Left forelimb (tissue), 1 donor: ENCODE measurements at places on chromosomes 5 and 9.

- DNase-seq, result no peak
Observed at GRCh38 chr5:150765011-150765798, 6.4 kb upstream of the DCTN4 start.

DNA sequence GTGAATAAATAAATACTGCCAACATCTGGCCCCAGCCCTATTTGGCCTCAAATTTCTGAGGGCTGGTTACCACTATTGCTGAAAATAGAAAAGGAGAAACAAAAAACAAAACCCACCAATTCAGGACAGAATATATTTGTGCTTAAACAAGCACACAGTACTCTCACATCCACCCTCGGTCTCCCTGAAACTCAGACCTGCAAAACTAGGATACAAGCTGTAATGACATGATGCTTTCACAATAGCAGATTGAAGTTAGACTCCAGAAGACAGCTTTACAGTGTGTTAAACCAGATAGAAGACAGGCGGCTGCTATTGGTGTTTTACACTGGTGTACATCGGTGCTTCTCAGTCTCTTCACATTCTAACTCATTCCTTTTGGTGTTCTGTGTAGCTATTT is 214.9 kb upstream of the DMRT1 start:
- no peak for DNase-seq

DNA sequence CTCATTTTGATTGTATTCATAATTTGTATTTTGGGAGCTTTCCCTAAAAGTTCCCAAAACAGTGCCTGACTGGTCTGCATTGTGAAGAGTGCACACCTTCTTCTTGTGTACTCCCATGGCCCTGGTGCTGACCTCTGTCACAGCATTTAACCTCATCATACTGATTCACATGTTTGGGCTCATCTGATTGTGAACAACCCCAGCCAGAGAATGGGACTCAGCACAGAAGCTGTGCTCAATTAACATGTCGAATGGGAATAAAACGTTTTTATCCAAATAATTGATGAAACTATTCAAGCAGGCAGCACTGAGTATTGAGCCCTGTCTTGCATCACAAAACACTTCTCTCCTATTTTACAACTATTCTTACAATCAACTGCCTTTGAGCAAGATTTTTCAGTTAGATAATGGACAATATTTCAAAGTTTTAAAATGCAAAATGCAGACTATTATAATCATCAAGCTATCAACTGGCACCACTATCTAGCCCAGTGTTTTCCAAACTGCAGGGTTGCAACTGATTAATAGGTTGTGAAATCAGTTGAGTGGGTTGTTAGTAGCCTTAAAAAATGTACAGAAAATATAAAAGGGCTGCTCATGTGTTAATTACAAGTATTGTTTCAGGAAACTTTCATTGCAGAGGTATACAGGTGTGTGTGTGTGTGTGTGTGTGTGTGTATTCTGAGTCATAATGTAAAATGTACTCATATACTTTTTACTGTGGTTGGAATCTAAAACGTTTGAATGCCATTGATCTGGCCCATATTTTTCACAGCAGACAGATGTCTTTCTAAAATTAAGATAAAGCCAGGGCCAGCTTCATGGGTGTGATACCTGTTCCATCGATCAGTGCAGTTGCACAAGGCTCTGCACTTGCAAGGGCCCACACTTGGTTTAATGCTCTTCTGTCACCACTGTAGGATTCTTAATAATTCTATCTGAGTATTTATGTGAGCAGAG is 190.5 kb downstream of the PIK3R1 start:
- no peak for DNase-seq

- no peak for DNase-seq
Observed at GRCh38 chr5:160011471-160011870, 2.5 kb downstream of the TTC1 start.

DNA sequence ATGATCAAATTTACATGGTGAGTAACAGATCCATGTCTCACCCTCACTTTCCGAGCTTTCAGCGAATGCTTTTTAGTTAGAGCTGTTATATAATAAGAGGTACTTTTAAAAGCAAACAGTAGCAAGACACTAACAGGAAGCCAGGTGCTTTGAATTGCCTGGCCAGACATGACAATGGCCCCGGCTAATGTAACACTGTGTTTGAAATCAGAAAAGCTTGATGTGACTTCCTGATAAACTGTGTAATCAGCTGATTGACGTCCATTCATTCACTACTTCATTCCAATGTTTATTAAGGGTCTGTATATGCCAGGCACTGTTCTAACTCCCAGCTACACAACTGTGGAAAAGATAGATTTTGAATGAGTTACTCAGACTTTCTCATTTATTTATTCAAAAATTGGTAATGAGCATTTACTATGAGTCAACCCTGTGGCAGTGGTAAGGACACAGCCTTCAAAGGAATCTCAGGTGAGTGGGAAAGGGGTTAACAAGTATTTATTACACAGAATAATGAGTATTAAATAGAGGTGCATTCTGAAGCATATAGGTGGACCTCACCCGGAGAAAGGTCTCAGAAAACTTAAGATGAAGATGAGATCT is 26.6 kb downstream of the DPYSL3 start:
- DNase-seq, result no peak

DNA sequence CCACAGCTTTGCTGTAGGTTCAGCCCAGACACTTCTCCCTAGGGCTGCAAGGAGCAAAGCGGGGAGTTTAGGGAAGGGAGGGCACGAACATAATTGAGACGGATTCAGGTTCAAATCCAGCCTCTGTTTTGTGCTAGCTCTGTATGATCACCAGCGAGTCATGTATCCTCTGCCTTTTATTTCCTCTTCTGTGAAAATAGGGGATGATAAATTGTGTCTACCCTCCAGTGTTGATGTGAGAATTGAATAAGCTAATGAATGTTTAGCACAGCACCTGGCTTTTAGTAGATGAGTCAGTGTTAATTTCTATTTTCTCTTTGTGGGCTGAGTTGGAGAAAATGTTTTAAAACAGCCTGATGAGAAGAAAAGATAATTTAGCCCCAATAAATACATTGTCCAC is 6.2 kb downstream of the MLANA start:
- no peak for DNase-seq

DNA sequence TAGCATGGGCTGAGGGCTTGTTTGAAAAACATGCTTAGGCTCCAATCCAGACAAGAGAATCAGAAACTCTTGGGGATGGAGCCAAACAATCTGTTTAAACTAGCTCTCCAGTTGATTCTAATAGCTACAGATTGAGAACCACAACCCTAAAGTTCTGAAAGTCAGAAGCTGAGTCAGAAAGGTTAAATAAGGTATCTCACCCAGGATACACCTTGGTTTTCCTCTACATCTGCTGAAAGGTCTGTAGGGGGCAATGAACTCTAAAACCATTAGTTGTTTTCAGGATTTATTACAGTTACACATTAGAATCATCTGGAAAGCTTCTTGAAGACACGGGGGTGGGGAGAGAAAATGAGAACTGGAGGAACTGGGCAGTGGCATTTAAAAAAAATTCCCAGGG is 5.7 kb downstream of the GFM2 start:
- DNase-seq, result no peak

- DNase-seq, result peak; percentile 69
Observed at GRCh38 chr9:4297786-4298254, 2.0 kb downstream of the GLIS3 start.

DNA sequence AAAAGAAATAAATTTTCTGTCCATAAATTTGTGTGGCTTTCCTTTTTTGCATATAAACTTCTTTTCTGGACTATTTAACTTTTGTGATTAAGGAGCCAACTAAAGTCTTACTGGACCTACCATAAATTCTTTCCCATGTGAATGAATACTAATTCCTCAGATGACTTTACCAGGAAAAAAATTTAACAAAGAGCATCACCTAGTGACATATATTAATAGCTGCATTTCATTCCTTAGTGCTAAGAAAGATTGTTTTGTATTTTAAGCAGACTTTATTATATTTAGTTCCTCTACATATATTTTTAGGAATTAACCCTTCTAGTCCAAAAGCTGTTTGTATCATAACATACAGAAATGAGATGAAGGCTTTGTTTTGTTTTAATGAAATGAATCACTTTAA is 64.4 kb downstream of the C9orf85 start:
- no peak for DNase-seq

DNA sequence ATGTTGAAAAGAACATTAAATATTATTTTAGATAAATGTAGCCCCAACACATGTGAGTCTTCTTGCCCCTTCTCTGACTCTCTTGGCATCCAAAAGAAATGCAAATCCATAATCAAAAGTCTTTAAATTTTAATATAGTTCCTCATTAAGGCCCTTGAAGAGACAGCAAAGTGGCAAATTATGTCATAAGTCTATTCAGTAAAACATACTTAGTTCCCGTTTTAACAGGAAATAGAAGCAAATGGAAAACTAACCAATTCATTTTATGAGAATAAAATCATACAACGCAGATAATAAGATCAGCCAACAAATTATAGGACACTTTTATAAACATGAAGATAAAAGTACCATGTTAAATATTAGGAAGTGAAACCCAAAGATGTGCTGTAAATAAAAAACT is 20.1 kb upstream of the IFNB1 start:
- no peak for DNase-seq

DNA sequence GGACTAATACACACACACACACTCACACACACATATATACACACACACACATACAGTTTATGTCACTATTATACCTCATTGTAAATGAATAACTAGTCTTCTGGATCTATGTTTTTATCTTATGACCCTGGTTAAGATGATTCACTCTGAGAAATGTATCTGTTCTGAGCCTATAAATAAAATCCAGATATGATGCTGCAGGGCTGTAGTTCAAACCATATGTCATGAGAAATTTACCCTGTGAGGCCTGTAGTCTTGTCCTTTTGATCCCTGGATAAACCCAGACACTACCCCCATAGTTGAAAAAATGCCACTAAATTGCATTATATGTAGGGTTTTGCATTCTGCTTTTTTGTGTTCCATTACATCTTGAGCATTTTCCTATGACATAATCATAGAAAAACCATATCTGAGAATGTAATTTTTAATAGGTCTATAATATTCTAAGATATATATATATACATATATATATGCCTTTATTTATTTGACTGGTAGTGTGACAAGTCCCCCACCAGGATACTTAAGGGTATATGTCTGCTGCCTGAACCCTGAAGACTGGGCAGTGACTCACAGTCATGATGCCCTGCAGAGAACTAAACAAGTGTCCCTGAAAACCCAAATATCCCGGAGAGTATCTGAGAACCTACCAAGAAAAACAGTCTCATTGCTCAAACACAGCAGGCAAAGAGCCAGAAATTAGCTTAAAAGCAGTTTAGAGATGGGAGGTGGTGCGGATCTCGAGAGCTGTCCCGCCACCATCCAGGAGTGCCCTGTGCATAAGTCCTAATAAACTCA is 18.4 kb upstream of the ALDOB start:
- no peak for DNase-seq

DNA sequence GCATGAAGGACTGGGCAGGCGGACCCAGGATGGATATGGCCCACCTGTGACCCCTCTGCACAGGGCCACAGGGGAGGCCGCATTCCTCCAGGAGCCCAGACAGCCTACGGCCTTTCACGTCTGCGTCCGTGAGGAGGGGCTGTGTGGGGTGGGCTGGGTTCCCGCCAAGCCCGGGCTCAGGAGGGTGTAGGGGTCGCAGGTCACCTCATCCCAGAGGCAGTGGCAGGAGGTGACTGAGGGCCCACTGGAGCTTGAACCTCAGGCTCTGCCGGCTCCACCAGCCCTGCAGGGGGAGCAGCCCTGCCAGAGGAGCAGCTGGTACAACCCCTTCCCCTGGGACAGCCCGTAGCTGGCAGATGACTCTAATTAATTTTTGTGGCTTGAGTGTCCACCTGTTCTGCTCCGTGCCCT is 40.7 kb upstream of the CACNA1B start:
- no peak for DNase-seq

DNA sequence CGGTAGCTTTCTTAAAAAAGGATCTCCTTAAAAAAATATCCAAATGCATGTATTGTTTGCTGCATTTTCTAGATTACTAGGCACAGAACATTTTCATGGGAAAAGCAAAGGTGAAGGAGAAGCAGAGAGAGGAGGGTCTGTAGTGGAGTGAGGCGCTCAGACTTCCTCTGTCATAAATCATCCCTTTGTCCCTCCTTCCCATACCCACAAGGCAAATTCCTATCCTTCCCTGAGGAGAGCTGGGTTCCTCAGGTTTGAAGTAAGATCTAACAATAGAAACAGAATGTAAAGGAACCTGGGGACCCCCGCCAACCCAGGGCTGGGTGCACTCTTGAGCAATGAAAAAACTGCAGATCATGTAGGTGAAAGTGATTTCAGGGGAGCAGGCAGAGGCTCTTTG is 149.2 kb upstream of the ANKH start:
- no peak for DNase-seq

- no peak for DNase-seq
Observed at GRCh38 chr5:159780246-159780645, 136.0 kb upstream of the ADRA1B start.

- no peak for DNase-seq
Observed at GRCh38 chr5:65100911-65101631, 332.3 kb downstream of the CWC27 start.

GRCh38 chr9:99778308-99778707 is 43.4 kb upstream of the NR4A3 start:
- DNase-seq, result no peak

DNA sequence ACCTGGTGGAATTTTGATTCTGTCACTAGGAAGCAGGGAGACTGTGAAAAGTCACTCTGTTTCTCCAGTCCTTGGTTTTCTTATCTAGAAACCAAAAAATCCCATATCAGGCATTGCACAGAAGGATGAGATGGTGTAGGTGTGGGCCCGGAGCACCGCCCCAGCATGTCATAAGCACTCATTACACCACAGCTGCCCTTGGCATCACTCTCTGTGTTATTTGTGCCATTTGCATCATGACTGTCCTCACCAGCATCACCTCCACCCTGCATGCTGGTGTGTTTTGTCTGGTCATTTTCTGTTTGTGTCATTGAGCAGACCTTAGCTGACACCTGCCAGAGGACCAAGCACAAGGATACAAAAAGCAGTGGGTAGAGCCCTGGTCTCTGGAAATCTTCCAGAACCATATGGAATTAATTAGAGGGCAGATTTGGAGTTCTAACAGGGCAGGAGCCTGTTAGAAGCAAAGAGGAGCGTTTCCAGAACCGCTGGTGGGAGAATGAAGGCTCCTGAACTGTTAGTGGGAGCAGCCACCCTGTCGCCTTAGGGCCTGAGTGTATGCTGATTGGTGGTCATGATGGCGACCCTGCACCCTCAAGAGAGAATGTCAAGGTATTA is 99.3 kb downstream of the AMBP start:
- DNase-seq, result no peak

DNA sequence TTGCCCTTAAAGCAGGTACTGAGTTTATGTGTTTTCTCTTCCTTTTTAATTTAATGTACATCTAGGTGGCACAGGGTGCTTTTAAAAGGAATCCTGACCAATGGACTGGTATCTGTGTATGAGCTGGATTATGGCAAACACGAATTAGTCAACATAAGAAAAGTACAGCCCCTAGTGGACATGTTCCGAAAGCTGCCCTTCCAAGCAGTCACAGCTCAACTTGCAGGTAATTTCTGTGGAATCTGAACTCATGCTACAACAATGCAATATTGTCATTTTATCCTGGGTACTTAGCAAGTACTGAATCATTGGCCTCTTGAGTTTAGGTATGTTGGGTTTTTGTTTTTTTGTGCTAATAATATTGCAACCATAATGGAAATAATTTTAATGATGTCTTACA is 14.4 kb upstream of the TMOD1 start:
- DNase-seq, result no peak
